ENCODE measurements at places on chromosomes 2 and 18.

DNA sequence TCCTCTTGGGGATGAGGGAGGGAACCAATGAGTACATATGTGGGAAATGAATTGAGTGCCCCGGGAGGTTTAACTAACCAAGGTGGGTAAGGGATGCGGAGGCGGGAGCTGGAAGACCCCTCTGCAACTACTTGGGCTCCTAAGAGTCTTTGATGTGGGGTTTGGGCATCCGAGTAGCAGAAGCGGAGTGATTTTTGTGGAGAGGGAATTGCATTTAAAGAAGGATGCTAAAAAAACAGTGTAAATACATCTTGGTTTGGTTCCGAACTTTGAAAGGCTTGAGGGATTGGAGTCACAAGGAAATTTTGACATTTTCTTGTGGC, 215.7 kb downstream of the MCFD2 start:
- no peak for DNase-seq

- DNase-seq: no peak
Measured at GRCh38 chr2:231680285-231680991, 27.9 kb upstream of the PTMA start.

DNA sequence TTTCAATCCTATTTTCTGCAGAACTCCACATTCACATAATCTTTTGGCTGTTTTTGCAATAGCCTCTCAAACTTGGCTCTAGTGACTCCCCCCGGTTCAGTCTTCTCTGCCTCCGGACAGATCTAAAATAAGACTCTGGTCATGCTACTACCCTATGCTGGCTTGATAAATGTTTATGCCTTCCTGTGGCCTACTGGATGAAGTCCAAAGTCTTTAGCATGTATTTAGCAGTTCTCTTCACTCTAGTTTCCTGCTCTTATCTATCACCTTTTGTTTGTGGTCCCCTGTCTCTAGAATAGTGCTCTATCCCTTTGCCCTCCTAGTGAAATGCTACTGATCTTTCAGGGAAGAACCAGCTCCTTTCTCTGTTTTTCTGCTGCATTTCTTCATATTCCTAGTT, 14.4 kb downstream of the ADCYAP1 start:
- DNase-seq: no peak

DNA sequence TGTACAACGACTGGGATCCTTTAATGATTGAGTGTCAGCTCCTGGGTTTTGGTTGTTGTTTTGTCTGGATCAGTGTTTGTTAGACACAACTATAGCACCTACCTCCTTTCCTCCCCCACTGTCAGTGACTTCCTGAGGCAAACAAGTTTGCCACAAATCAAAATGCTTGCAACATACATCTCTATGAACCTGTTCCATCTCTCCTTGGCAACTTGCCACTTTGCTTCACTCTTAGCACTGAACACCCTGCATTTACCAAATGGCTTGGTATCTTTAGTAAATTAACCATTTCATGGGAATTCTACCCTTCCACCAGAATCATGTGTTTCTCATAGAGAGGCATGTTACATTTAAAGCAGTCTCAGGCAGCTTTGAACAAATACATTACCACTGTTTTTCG, 301.1 kb upstream of the TANK start:
- DNase-seq: no peak

GRCh38 chr2:105361102-105361889, 24.0 kb downstream of the C2orf49 start:
- DNase-seq: no peak

DNA sequence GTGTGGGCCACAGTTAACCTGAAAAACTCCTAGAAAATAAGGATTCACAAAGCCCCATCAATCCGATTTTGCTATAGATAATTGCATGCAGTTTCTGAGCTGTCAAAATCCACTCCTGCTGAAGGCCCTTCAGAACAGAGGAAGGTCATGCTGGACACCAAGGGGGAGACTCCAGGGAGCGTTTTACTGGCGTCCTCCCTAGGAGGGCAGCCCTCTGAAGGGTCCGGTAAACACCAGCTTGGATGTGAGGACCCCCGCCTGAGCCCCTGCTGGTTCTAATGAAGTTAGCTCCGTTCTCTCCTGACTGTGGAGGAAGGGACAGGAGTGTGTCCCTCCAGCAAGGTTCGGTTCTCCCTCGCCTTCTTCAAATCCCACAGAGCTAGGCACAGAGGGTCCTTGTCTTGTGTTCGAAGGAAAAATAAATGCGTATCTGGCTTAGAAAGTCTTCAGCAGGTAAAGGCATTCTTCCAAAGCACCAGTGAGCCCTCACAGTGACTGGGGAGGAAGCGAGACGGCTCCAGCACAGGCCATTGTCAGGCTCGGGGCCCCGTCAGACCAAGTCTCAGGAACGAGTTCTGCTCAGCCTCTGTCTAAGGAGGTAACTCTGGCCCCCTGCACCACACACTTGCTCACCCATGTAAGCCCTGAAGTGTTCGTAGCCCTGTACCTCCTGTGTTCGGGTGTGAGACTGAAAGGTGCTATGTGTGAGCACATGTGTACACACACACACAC, 41.6 kb downstream of the CABLES1 start:
- DNase-seq: no peak

DNA sequence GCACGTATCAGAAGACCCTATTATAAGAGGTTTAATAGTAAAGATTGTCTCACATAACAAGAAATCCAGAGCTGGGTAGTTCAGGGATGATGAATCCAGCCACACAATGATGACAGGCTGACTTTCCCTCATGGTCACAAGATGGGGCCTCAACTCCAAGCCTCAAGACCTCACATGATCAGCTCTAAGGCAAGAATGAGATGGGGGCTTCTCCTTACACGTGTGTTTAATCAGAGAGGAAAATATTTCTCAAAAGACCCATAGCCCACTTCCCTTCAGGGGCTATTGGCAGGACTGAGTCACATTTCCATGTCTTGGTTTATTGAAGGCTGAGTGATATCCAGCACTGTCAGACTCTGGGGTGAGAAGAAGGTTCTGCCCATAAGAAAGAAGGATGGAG, 100.2 kb upstream of the FOSL2 start:
- no peak for DNase-seq

DNA sequence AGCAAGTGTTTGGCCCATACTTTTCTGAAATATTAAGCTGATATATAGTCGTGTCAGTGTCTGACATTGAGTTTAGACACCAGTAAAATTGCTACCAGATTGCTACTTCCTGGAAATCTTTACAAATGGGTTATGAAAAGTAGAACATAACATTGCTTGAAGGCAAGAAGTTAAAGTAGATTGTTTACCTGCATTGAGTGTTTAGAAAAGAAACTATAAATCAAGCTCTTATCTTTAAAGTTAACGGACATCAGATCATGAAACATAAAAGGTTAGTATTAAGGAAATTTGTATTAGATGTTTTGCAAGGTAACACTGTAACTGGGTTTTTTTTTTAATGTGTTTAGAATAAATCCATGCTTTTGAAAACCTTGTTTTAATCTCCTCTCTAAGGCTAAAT, 4.8 kb upstream of the YES1 start:
- DNase-seq: no peak

GRCh38 chr18:63606526-63606925, 19.4 kb downstream of the SERPINB13 start:
- no peak for DNase-seq

- DNase-seq: no peak
Measured at GRCh38 chr2:98572211-98572610, 36.1 kb downstream of the COA5 start.

- DNase-seq: no peak
Measured at GRCh38 chr2:128930101-128930500, 611.4 kb upstream of the HS6ST1 start.
